Activated CD4-positive, alpha-beta T cell treated with anti-CD3 and anti-CD28 coated beads, Interleukin-2, Interleukin-4, amounts not matched to agents 100 ng/mL and 50 ng/mL, durations not matched to agents 16 hours and 8 hours (primary cell): ENCODE measurements at places on chromosomes 1 and 21.
A peak's percentile ranks its signal among the peaks of the same experiment; 100 is the strongest.

DNA sequence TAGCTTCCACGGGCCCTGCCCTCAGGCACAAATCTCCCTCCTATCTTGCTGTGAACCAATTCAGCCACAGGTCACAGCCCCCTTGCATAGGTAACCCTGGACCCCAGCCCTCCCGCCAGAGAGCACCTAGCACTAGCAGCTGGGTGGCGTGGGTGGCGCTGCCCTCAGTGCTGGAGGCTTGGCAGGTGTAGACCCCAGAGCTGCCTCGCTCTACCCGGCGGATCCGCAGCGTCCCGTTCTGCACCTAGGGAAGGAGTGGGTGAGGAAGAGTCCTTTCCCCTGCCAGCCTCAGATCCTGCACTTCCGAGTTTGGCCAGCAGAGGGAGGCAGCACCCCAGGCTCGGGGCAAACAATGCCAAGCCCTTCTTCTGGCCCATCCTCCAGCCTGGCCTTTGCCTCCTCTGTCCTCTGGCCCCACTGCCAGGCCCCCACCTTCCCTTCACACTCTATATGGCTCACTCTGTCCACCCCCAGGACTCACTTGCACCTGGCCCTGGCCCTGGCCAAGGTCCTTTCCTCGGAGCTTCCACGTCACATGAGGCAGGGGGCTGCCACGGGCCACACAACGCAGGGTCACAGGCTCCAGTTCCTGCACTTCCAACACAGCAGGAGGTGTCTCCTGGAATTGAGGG is 9.0 kb downstream of the IGSF9 start:
- DNase-seq = peak; percentile 80

GRCh38 chr1:37265786-37266667 is 208.4 kb upstream of the ZC3H12A start:
- DNase-seq = no peak

DNA sequence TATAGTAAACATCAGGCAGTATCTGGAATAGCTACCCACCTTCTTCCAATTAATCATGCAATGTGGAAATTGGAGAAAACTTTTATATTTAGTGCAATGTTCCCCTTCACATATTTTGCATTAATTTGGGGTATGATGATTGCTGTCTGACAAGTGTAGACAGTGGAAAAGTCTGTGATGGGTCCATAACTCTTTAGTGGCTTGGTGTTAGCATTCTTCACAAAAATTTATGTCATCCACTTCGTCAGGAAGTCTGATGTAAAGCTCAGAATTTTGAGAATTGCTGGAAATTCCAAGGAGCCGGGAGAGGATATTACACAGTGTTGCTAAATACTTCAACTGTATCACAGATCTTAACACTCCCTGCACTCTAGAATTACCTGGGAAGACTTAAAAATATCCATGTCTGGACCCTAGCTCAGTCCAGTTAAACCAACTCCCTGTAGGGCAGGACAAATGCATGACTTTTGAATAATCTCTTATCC is 549.7 kb upstream of the PLXNA2 start:
- DNase-seq = no peak

- no peak for DNase-seq
Measured at GRCh38 chr1:10598389-10598702, 123.6 kb downstream of the PEX14 start.

DNA sequence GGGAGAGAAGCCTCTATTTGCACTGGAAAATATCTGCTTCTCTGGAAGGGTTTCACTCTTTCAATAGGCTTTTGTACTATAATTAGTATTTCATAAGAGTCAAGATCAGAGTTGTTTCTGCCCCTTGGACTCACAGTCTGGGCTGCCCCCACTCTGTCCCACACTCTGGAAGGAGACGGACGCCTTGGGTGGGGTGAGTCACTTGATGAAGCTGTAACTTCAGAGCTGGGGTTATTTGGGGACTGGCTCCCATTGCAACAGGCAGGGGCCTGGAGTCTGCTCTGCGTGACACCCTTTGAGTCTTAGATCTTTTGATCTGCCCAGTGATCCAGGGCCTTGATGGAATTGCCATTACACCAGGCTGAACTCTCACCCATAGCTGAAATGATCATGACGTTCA is 4.0 kb upstream of the KCNA10 start:
- no peak for DNase-seq

DNA sequence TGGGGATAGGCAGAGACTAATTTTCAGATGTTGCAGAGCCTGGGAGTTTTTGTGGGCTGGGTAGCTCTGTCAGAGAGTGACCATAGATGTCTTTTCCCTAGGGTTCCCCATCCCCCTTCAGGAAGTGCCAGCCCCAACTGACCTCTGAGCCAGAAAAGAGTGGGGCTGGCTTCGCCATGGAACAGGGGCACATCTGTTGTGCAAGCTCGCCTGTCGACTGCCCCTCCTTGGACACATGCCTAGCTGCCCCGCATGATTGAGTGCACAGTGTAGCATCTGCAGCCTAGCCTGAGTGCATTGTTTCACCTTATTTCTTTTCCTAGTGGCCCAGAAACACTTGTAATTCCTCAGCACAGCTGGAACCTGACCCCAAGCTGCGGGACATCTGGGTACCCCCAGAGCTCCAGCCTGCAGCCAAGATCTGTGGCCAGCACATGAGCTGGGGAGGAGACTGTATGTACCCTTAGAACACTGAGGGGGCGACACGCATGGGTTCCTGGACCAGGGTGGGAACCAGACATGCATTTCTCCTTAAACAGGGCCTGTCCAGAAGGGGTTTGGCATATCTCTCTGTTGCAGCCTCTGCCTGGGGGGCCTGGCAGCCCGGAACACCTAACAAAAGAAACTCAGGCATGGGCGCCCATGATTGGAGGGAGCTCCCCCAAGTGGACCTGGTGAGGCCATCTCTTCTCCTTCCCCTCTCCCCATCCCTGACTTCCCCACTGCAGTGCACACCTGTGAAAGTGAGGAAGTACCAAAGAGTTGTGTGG is 55.2 kb downstream of the SYT14 start:
- no peak for DNase-seq
